ENCODE measurements at places on chromosomes 11 and 22. TPM values are rescaled to one million over a fixed set of nuclear protein-coding genes. Genes with fewer than 3 reads are reported as not detected.

- no peak overlapping the region for H3K27ac ChIP-seq
- no peak for DNase-seq
- H3K4me3 ChIP-seq = no peak overlapping the region
Observed at GRCh38 chr11:114857281-114857680, 179.0 kb downstream of the NXPE2 start.

- DNase-seq = no peak
- no peak overlapping the region for H3K27ac ChIP-seq
- H3K4me1 ChIP-seq = no peaks in the 10 kb centered on the region
- no peak overlapping the region for H3K4me3 ChIP-seq
- no peaks in the 10 kb centered on the region for H3K36me3 ChIP-seq
Observed at GRCh38 chr11:123546515-123546914, 107.9 kb downstream of the SCN3B start.

GRCh38 chr22:47616396-47617020 lies 854.1 kb downstream of the TBC1D22A start:
- no peaks in the 10 kb centered on the region for H3K36me3 ChIP-seq
- H3K4me3 ChIP-seq = no peak overlapping the region
- DNase-seq = no peak
- H3K27ac ChIP-seq = no peak overlapping the region

GRCh38 chr11:88036701-88037100 lies 138.5 kb downstream of the RAB38 start:
- no peak overlapping the region for H3K4me3 ChIP-seq
- no peaks in the 10 kb centered on the region for H3K36me3 ChIP-seq
- peaks cover 29% of the 10 kb centered on the region for H3K4me1 ChIP-seq

DNA sequence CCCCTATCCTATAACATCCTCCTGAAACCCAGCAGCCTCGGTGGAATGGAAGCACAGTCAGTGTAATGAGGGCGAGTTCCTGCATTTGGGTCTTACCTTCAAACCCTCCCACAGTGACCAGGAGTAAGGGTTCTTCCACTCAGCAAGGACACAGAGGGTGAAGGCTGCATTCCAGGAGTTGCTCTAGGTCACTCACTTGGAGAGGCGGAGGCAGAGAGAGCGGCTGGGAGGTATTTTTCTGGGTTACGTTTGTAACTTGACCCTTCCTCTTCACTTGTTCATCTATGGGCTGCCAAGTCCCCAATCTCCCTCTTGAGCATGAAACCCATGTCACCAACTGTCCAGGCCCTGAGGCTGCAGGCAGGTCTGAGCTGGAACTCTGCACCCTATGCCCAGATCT lies 36.8 kb upstream of the SHISAL1 start:
- no peak overlapping the region for H3K4me3 ChIP-seq
- no peaks in the 10 kb centered on the region for H3K36me3 ChIP-seq
- H3K27me3 ChIP-seq = no peaks in the 10 kb centered on the region

DNA sequence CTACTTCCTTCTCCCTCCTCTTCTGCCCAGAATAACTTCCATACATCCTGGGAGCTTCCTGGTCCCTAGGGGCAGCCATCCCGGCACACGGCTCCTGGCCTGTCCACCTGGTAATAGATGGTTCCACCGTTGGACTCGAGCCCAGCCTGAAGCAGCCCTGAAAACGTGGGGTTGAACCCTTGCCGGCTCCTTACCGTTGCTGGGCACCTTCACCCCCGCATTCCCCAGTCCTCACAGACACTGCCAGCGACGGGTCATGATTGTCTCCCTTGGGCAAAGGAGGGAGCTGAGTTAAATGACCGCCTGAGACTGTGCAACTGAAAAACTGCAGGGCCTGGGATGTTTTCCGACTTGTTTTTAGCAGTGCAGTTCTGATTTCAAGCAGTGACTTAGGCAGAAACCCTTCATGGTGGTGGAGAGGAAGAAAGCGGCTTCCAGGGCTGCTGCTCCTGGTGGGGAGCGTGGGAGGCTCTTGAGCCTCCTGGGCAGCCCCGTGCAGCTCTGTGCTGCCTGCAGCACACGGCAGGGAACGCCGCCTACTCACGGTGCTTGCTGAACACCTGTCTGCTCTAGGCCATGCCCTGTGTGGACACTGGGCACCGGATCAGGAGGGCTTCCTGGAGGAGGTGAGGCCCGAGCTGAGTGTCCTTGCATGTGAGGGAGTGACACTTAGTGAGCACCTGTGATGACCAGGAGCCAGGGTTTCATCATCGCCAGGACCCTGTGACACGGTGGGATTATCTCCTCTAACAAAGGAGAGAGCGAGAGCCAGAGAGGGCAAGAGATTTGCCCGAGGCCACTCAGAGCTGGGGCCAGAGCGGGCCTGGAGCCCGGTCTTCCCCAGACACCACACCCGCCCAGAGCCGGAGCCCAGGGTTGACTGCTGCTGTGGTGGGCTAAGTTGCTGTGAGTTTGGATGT lies 77.4 kb downstream of the FBLN1 start:
- no peaks in the 10 kb centered on the region for H3K4me1 ChIP-seq
- no peak overlapping the region for H3K4me3 ChIP-seq
- no peaks in the 10 kb centered on the region for H3K36me3 ChIP-seq

DNA sequence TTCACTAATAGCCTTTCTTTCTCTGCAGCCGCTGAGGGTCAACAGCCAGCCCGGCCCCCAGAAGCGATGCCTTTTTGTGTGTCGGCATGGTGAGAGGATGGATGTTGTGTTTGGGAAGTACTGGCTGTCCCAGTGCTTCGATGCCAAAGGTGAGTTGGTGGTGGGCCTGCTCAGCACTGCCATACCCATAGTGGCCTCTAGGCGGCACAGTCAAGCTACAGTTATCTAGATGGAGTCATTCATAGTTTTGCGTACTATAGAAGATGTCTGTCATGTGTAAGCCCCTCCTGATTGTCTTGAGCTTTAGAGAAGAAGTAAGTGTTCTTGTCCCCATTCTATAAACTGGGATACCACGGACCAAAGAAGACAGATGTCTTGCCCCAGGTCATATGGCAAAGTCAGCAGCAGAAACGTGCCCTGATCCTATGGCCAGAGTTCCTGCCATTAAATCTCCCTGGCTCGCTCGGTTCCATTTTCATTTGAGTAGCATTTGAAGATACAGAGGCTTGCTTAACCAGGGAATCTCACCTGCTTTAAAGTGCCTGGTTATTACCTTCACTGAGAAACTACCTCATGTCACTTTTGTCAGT lies 42.1 kb upstream of the CRTAM start:
- no peak overlapping the region for H3K4me3 ChIP-seq
- no peaks in the 10 kb centered on the region for H3K27me3 ChIP-seq
- H3K27ac ChIP-seq = no peak overlapping the region
- peak; percentile 48 for DNase-seq
- H3K36me3 ChIP-seq = no peaks in the 10 kb centered on the region
- no peaks in the 10 kb centered on the region for H3K4me1 ChIP-seq

DNA sequence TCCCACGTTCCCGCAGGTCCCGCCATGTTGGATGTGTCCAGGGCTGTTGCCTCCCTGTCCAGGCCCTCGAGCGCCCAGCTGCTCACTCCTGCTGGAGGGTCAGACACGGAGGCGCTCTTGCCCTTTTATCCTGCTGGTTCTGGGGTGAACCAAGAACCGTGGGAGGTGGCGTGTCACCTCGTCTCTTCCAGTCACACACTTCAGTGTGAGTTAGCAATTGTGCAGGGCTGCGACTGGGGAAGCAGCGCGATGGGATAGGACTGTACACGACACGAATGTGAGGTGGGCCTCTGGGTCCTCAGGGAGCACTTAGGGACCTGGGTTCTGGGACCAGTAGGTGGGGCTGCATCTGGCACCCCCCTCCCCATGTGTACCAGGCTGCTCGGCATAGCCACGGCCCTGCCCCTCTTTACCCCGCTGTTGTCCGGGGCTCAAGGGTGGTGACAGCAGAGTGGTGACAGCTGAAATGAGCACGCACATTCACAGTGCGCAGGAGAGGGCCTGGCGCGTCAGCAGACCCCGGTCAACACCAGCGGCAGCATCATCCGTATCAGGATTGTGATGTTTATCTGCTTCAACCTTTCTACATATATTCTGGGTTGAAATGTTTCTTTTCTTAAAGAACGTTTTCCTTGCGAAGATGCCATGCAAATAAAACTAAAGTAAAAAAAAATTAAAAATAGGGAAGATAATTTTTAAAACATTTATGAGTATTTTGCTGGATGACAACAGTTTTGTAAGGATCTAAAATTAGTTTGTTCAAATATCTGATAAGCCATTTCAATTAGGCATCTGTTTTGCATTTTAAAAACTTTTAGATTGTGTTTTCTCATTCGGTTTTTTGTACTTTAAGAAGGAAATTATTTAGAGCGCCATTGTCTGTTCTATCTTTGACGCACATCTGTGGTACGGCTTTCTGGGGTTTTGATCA lies 210.7 kb downstream of the TBC1D22A start:
- no peak for DNase-seq
- no peaks in the 10 kb centered on the region for H3K36me3 ChIP-seq
- no peak overlapping the region for H3K27ac ChIP-seq
- peaks cover 31% of the 10 kb centered on the region for H3K4me1 ChIP-seq
- no peaks in the 10 kb centered on the region for H3K27me3 ChIP-seq
- no peak overlapping the region for H3K4me3 ChIP-seq

DNA sequence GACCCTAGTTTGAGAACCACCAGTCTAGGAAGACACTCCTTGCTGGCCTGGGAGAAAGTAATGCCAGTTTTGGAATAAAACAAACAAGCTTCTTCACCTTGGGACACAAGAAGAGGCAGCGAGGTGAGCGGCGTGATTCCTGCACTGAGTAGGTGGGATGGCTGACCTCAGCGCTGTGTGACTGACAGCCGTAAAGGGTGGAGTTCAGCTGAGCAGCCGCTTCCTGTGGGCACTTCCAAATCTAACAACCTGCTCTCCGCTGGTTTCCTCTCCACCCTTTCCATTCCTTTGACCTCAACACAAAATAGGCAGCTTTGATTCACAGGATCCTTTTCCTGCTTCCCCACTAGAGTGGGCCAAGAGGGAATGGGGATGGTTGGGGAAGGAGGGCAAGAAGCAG lies 45.8 kb downstream of the PC start:
- no peak overlapping the region for H3K4me3 ChIP-seq
- no peak overlapping the region for H3K27ac ChIP-seq
- no peaks in the 10 kb centered on the region for H3K36me3 ChIP-seq
- no peaks in the 10 kb centered on the region for H3K27me3 ChIP-seq
- no peak for DNase-seq

OR5M3 gene
- not detected for total RNA-seq

PPME1 gene
- total RNA-seq = 10.9 TPM

FAT3 gene
- 0.66 TPM for total RNA-seq

ZNF215 gene
- total RNA-seq = 7.3 TPM

GLB1L2 gene
- total RNA-seq = 9.1 TPM

All from body of pancreas (tissue), 4 donors.